ENCODE measurements at places on chromosomes 5 and 9.
A peak's percentile ranks its signal among the peaks of the same experiment; 100 is the strongest.

DNA sequence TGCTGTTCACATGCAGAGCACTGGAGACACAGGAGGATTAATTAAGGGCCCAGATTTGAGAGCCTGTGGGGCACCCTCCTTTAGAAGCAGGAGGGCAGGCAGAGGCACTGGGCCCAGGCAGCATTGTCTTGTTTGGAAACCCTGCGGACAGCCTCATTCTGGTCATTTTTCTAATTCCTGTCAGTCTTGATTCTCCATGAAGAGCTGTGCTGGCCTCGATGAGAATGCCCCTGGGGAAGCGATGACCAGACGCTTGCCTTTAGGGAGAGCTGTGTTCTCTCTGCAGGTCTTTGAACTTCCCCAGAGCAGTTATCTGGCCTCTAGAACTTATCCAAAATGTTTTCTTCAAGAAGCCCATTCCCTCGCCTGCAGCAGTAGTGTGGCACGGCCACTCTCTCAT lies 117.8 kb upstream of the PTCH1 start:
- H3K27ac ChIP-seq: no peak overlapping the region
- no peak for DNase-seq
- H3K4me3 ChIP-seq: no peak overlapping the region
- no peaks in the 10 kb centered on the region for H3K36me3 ChIP-seq
- H3K27me3 ChIP-seq: peaks cover 3% of the 10 kb centered on the region

GRCh38 chr5:171633776-171634470 lies 151.7 kb upstream of the SMIM23 start:
- no peaks in the 10 kb centered on the region for H3K36me3 ChIP-seq
- H3K4me3 ChIP-seq: no peak overlapping the region
- peaks cover 25% of the 10 kb centered on the region for H3K27me3 ChIP-seq
- DNase-seq: no peak

DNA sequence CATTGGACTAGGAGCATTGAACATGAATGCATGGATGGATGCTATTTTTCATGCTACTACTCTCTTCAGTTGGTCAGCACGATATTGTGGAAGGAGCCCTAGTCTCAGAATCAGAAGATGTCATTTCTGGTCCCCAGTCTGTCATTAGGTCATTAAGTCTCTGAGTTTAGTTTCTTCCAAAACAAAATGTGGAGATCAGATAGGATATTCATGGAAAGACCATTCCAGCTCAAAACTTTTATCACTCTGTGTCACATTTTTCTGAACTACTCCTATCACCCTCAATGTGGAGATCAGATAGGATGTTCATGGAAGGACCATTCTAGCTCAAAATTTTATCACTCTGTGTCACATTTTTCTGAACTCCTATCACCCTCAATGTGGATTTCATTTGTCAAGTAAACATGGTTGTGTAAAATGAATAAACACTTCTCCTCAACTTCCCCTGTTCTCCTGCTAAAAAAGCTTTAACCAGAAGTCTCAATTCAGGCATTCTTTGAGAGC lies 296.8 kb downstream of the MRPS30 start:
- no peaks in the 10 kb centered on the region for H3K4me1 ChIP-seq
- DNase-seq: no peak
- H3K4me3 ChIP-seq: no peak overlapping the region
- H3K36me3 ChIP-seq: no peaks in the 10 kb centered on the region
- H3K27ac ChIP-seq: no peak overlapping the region

- no peak overlapping the region for H3K4me3 ChIP-seq
- H3K36me3 ChIP-seq: peaks cover 10% of the 10 kb centered on the region
- no peaks in the 10 kb centered on the region for H3K27me3 ChIP-seq
- no peak for DNase-seq
Observed at GRCh38 chr9:94872083-94872833, 145.8 kb downstream of the AOPEP start.

GRCh38 chr5:57432876-57433275 lies 49.7 kb downstream of the ACTBL2 start:
- H3K4me3 ChIP-seq: no peak overlapping the region
- peaks cover 16% of the 10 kb centered on the region for H3K4me1 ChIP-seq
- H3K27ac ChIP-seq: no peak overlapping the region
- H3K27me3 ChIP-seq: no peaks in the 10 kb centered on the region
- peaks cover 3% of the 10 kb centered on the region for H3K36me3 ChIP-seq
- no peak for DNase-seq

DNA sequence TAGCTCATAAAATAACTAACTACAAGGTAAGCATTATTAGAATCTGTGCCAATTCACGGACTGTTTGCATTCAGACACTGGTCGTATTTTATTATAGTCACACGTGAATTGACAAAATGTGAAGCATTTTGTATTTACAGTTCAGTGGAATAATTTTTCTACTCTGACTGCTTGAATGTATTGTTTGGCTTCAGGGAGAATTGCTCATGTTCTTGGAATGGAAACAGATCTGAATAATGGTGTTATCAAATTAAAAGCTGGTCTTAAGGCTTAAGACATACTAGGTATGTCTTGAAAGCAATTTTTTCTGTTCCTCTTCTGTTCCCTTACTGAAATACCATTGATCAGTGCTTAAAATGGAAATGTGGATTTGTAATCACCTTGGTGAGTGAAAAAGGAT lies 543.7 kb upstream of the TLE4 start:
- peaks cover 3% of the 10 kb centered on the region for H3K36me3 ChIP-seq
- no peaks in the 10 kb centered on the region for H3K27me3 ChIP-seq
- no peak for DNase-seq
- H3K27ac ChIP-seq: no peak overlapping the region

DNA sequence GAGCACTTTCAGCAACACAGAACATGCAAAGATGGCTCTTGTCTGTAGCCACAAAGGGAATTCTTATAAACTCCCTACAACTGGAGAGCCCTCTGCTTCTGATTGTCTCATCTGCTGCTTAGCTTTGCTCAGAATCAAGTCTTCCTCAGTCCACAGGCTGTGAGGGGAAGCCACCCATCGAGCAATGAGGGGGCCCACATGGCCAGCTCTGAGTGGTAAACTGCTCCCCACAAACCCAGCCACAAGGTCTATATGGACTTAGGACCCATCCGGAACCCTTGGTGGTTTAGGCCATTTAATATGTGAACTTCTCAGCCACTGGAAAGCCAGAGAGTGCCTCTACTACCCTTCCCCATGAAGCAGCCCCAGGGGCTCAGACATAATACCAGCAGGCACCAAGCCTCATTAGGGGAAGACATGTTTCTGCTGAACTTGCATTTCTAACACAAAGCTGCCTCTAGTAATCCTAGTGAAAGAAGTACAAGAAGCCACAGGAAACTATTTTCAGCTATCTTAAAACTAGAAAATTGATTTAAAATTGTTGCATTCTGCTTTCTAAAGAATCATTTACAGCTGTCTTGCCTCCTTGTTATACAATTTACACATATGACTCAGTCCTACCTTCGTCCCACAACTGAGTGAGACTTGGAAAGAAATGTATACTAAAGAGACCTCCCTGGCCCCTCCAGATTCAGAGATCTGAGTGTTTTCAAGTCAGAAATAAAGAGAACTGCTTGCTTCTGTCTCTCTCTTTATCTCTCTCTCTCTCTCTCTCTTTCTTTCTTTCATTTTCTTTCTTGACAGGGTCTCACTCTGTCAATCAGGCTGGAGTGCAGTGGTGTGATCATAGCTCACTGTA lies 90.2 kb downstream of the ESM1 start:
- H3K36me3 ChIP-seq: no peaks in the 10 kb centered on the region
- H3K27ac ChIP-seq: no peak overlapping the region
- H3K4me3 ChIP-seq: no peak overlapping the region
- peaks cover 24% of the 10 kb centered on the region for H3K27me3 ChIP-seq
- H3K4me1 ChIP-seq: peaks cover 5% of the 10 kb centered on the region

GRCh38 chr9:128008171-128008570 lies 27.4 kb upstream of the EEIG1 start:
- H3K4me1 ChIP-seq: peaks cover 26% of the 10 kb centered on the region
- peak overlapping the region; percentile 66 for H3K27ac ChIP-seq
- H3K27me3 ChIP-seq: no peaks in the 10 kb centered on the region
- no peak overlapping the region for H3K4me3 ChIP-seq
- no peak for DNase-seq

DNA sequence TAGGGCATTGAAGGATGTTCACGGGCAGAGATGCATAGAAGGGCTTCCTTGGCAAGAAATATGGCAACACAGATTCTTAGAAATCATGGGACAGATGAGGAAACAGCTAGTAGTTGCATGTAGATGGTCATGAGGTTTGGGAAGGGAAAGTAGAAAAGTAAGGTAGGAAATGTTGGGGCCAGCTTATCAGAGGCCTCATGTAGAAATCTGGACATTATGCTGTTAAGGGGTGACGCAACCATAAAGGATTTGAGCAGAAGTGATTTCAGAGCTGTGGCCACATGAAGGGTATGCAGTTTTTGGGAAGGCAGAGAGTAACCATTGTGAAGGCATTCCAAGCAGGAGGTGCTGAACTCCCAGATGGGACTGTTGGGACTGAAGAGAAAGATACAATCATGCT lies 224.0 kb downstream of the ARHGAP26 start:
- H3K4me3 ChIP-seq: no peak overlapping the region
- no peaks in the 10 kb centered on the region for H3K36me3 ChIP-seq
- no peak overlapping the region for H3K27ac ChIP-seq
- H3K27me3 ChIP-seq: no peaks in the 10 kb centered on the region

GRCh38 chr5:3789519-3790193 lies 194.0 kb downstream of the IRX1 start:
- peaks cover 14% of the 10 kb centered on the region for H3K4me1 ChIP-seq
- H3K27me3 ChIP-seq: peaks cover 14% of the 10 kb centered on the region
- H3K36me3 ChIP-seq: no peaks in the 10 kb centered on the region
- no peak overlapping the region for H3K27ac ChIP-seq
- DNase-seq: no peak

DNA sequence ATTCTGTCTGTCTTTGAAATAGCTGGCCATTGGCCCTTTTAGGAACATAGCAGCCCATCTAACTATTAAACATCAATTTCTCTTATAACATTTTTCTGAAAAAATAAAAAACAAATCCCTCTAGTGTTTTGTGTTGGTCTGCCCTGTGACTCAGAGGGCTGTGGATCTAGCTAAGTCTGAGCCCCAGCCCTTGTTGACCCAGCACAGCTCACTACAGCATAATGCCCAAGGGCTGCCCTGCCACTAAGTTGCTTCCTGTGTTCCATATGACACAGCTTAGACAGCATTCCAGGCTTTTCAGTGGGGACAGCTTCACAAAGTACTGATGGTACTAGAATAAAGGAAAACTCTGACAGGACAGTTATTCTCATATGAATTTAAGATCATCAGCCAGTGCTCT lies 136.0 kb downstream of the SCAMP1 start:
- H3K36me3 ChIP-seq: peaks cover 38% of the 10 kb centered on the region
- H3K4me3 ChIP-seq: peak overlapping the region; percentile 34
- H3K27me3 ChIP-seq: peaks cover 7% of the 10 kb centered on the region
- H3K4me1 ChIP-seq: peaks cover 57% of the 10 kb centered on the region
- no peak overlapping the region for H3K27ac ChIP-seq

DNA sequence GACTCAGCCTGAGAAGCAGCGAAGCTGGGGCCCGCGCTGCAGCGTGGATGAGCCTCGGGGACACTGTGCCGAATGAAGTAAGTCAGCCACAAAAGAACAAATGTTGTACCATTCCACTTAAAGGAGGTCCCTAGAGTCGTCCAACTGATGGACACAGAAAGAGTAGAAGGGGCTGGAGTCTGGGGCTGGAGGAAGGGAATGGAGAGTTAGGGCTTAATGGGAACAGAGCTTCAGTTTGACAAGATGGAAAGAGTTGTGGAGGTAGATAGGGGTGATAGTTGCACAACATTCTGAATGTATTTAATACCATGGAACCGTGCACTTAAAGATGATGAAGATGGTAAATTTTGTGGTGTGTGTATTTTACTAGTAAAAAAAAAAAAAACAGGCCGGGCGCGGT lies 119.9 kb downstream of the EHMT1 start:
- peaks cover 30% of the 10 kb centered on the region for H3K36me3 ChIP-seq
- H3K4me1 ChIP-seq: peaks cover 13% of the 10 kb centered on the region
- H3K4me3 ChIP-seq: no peak overlapping the region

- peak; percentile 69 for DNase-seq
- H3K36me3 ChIP-seq: no peaks in the 10 kb centered on the region
- no peaks in the 10 kb centered on the region for H3K27me3 ChIP-seq
- H3K27ac ChIP-seq: peak overlapping the region; percentile 43
- peaks cover 10% of the 10 kb centered on the region for H3K4me1 ChIP-seq
- peak overlapping the region; percentile 31 for H3K4me3 ChIP-seq
Observed at GRCh38 chr5:160133071-160133917, 14.0 kb upstream of the PWWP2A start.

DNA sequence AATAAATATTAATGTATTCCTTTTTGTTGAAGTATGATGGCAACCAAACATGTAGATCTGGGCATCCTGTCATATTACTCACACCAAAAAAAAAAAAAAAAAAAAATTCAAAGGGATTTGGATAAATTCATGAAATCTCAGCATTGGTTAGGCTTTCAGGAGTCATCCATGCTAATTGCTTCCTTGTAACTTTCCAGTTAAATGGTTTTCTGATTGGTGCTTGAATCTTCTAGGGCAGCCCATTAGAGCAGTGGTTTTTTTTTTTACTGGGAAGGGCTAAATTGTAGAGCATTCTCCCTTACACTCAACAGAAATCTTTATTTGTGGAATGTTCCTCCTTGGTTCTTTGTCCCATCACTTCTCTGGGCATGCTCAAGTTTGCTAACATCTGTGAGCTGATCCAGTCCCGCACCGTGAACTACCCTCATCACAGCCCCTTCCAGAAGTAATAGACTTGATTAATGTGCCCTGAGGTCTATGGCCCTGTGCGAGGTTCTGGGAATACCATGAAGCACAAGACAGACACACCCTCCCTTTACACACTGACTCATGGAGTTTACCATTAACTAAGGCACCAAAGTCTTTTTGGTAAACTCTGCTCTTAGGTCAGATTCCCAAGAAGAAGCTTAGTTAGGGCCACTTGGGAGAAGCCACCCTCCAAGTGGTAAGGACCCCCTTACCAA lies 56.0 kb downstream of the RGS3 start:
- no peak for DNase-seq
- peaks cover 26% of the 10 kb centered on the region for H3K4me1 ChIP-seq
- no peak overlapping the region for H3K4me3 ChIP-seq
- H3K27ac ChIP-seq: peak overlapping the region; percentile 50

DNA sequence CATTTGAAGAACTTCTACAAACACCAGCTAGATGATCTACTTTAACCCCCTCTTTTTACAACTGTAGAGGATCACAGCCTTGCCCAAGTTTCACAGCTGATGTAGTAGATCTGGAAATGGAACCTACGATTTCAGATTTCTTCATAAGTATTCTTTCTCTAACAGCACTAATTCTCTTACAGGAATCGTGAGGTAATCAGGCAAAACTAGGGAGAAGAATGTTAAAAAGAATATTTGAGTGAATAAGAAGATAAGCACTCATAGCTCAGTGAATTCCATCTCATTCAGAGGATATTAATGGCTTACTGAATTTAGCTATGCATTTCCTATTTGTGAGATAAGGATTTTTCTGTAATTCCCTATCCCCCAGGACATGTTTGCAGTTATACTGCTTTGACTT lies 42.1 kb downstream of the NADK2 start:
- no peak overlapping the region for H3K4me3 ChIP-seq
- no peak for DNase-seq
- H3K4me1 ChIP-seq: no peaks in the 10 kb centered on the region
- H3K27ac ChIP-seq: no peak overlapping the region
- peaks cover 21% of the 10 kb centered on the region for H3K36me3 ChIP-seq

- no peaks in the 10 kb centered on the region for H3K4me1 ChIP-seq
- no peak overlapping the region for H3K4me3 ChIP-seq
- no peak overlapping the region for H3K27ac ChIP-seq
- H3K36me3 ChIP-seq: no peaks in the 10 kb centered on the region
- DNase-seq: no peak
Observed at GRCh38 chr5:42309865-42310264, 113.4 kb upstream of the GHR start.

Data from type B pancreatic cell (in vitro differentiated cells).